ENCODE measurements at places on chromosomes 2 and 18.

DNA sequence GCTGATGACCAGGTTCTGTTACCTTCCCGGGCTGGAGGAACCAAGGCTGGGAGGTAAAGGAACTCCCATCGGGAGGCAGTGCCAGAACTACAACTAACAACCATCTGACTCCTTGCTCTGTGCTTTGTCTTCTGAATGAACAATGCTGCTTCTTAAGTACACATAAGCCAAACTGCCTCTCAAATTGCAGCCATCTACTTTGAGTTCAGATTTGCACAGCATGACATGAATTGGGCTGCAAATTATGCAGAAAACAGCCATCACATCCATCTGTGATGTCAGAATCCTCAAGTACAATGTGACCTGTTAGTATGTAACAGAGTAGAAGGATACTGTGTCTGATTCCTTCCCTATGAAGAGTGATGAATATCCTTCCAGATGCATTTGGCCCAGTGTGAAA lies 290.6 kb downstream of the ZNF521 start:
- peak; percentile 61 for DNase-seq

GRCh38 chr2:35938838-35939237 lies 416.7 kb upstream of the CRIM1 start:
- DNase-seq, result no peak

DNA sequence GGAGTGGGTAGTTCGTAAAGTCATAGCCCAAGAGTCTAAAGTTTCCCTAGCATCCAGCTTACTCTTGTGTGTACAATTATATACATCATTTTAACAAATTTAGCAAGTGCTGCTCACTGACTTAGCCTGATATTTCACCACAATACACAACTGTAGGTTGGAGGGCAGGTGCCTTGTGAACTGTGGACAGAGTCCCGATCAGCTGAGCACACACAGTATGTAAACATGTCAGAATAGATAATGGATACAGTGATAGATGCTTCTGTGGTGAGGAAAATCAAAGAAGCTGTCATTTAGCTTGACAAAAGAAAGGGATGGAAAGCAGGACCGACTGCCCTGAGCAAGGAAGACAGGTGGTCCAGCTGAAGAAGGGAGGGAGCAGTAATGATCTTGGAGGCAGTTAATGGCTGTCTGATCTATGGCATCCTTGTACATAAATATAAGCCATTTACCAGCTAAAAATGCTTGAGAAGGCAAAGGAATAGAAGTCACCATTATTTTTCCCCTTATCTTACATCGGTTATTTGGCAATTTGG lies 372.8 kb upstream of the UBE2E3 start:
- DNase-seq, result no peak

- DNase-seq, result no peak
Observed at GRCh38 chr2:200125444-200126284, 170.3 kb downstream of the MAIP1 start.

- DNase-seq, result peak; percentile 42
Observed at GRCh38 chr2:113370478-113371091, 66.9 kb upstream of the ZNG1B start.

GRCh38 chr2:134375935-134376334 lies 122.1 kb downstream of the MGAT5 start:
- DNase-seq, result peak; percentile 91

DNA sequence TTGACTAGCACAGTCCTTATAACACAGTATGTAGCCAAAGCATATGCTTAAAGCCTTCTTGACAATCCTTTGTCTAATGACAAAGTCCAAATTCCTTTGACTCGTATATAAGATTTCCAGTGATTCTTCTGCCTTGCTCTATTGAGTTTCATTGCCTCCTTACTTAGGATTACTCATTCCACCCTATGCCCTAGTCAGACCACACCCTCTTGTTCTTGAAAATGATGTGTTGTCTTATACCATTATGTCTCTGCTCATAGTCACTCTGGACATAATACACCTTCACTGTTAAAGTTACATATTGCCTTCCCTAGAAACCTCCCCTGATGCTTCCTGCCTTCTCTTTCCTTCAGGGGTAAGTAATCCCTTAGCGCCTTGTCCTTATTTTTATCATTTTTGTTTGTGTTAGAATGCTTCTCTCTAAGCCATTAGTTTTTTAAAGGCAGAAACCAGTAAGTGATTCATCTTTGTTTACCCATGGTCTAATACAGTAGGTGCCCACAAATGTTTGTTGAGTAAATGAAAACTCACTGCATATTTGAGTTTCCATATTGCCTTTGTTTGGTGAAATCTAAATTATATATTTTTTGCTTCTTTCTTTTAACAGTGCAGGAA lies 19.3 kb downstream of the GPD2 start:
- no peak for DNase-seq

DNA sequence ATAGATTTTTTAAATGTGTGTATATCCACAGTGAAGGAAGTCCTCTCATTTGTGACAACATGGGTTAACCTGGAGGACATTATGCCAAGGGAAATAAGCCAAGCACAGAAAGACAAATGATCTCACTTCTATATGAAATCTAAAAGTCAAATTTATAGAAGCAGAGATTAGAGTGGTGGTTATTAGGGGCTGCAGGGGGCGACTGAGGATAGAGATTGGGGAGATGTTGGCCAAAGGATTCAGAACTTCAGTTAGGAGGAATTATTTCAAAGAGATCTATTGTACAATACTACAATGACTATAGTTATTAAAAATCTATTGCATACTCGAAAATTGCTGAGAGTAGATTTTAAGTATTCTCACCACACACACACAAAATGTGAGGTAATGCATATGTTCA lies 252.4 kb upstream of the SLC39A10 start:
- no peak for DNase-seq

DNA sequence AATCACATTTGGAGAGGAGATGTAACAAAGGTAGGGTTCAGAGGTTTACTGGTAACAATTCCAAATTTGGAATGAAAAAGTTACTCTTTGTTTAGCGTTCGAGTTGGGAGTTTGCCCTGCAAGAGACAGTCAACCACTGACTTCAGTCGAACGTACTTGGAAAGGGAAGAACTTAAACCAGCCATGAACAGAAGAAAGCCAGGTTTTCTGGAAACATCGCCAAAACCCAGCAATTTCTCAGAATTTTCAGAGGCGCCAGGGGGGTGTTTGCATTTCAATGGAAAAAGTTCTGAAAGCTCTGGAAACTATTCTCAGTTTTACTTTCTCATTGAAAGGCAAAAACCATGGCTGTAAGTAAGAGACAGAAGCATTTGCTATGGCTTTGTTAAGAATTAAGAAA lies 28.5 kb upstream of the AQP4 start:
- DNase-seq, result peak; percentile 25

GRCh38 chr2:164055623-164056022 lies 319.8 kb upstream of the FIGN start:
- no peak for DNase-seq

DNA sequence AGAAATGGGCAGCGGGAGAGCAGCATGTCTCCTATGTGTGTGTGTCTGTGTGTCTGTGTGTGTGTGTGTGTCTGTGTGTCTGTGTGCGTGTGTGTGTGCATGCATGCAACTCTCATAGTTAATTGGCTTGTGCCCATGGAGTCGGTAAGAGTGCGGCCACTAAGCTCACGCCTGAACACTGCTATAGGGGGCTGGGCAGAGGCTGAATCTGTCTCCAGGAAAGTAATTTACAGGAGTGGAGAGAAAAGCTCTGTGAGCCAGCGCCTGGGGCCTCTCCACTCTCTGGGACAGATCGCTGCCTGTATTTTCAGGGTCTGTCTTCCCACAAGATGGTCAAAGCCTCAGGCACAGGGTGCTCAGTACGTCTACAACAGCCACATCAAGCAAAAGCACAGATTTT lies 553.4 kb downstream of the TNS1 start:
- no peak for DNase-seq

GRCh38 chr18:50286391-50287027 lies 983 bp downstream of the CXXC1 start:
- no peak for DNase-seq

- DNase-seq, result no peak
Observed at GRCh38 chr18:49398331-49398730, 62.1 kb downstream of the DYM start.

- DNase-seq, result no peak
Observed at GRCh38 chr18:48037481-48038271, 107.2 kb upstream of the SMAD2 start.

GRCh38 chr18:35837922-35838496 lies 134.5 kb upstream of the RMP24 start:
- DNase-seq, result no peak

GRCh38 chr2:30098266-30099005 lies 48.4 kb upstream of the YPEL5 start:
- no peak for DNase-seq

DNA sequence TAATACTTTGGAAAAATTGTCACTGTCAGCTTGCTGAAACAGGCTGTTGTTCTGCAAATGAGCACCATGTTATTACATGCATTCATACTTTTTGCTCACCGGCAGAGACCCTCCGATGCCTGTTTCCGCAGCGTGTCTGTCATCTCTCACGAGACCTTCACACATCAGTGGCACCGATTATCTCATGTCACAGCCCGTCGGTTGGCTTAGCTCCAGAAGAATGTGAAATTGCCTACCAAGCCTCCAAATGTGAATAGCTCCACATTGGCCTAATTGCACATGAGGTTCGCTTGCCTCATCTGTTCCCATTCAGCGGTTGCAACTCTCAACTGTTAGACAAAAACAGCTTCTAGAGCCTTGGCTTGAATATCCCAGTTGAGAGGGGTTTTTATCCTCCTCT lies 233.0 kb downstream of the ACTR3 start:
- peak; percentile 3 for DNase-seq

DNA sequence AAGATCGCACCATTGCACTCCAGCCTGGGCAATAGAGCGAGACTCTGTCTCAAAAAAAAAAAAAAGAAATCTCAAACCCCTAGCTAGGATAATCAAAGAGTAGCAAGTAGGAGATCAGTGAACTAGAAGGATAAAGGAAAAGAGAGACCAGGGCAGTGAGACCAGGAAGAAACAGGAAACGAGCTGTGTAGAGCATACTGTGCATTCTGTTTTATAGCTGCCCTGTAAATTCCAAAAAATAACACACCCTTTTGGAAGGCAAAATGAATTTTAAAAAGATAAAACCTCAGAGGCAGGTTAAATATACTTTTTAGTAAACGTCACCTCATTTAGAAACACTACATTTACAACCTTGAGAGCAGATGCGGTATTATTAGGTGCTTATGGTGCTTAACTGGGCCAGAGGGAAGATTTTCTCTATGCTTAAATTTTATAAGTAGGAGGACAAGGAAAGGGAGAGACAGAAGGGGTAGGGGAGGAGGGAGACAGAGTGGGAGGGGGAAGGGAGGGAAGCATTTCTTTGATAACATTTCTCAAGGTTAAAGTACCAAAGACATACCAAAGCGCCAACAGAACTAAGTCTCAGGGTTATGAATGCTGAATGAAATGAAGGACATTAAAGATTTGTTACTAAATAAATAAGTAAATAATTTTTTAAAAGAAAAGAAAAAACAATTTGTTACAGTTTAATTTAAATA lies 30.1 kb downstream of the FEZ2 start:
- DNase-seq, result no peak

GRCh38 chr18:54776282-54776977 lies 51.8 kb upstream of the RAB27B start:
- DNase-seq, result no peak

GRCh38 chr2:235230821-235231601 lies 262.8 kb upstream of the AGAP1 start:
- DNase-seq, result no peak

Measured in G401 (cell line).